ENCODE measurements at places on chromosomes 2 and 18.

- DNase-seq = no peak
Observed at GRCh38 chr2:130387804-130388203, 31.9 kb downstream of the PTPN18 start.

GRCh38 chr2:105800036-105800713 is 55.5 kb downstream of the NCK2 start:
- no peak for DNase-seq

GRCh38 chr2:134660626-134661402 is 58.0 kb downstream of the TMEM163 start:
- no peak for DNase-seq

DNA sequence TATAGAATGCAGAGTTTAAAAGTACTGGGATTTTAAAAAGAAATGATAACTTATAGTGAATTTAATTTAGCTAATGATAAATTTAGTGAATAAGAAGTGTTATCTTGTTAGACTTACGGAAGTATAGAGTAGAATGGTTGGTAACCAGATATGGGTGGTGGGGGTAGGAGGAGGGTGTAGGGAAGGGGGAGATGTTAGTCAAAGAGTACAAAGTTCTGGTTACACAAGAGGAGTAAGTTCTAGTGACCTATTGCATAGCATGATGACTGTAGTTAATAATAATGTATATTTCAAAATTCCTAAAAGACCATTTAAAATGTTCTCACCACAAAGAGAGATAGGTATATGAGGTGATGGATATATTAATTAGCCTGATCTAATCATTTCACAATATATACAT is 184.8 kb upstream of the STON1 start:
- DNase-seq = no peak

DNA sequence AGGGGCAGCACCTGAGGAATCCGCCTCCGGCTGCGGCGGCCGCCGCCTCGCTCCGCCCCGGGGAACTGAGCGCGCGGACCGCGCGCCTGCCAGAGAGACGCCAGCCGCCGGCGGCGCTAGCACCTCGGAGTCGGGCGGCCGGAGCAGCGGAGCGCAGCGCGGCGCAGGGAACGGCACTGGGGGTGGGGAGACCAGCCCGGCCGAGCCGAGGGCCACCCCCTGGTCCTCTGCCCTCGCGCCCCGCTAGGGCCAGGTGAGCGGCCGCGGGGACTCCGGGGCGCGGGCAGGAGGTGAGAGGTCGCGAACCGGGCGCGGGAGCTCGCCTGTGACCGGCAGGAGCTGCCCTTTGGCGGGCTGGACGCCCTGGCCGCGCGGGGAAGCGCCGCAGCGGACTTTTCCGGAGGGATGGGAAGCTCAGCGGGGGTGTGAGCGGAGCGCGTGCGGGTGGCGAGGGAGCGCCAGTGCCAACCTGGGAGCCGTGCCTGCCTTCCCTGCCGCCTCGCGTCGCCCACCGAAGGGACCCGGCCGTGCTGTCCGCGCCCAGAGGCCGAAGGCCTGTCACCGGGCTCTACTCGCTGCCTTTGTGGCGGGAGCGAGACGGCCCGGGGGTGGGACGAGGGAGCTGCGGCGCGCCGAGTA is at the start of gene GREB1L:
TSS of gene GREB1L (plus strand) at position 92 of the 639 bp plus-strand sequence. CDS start 141,287 bp downstream, outside the sequence.
- no peak for DNase-seq

DNA sequence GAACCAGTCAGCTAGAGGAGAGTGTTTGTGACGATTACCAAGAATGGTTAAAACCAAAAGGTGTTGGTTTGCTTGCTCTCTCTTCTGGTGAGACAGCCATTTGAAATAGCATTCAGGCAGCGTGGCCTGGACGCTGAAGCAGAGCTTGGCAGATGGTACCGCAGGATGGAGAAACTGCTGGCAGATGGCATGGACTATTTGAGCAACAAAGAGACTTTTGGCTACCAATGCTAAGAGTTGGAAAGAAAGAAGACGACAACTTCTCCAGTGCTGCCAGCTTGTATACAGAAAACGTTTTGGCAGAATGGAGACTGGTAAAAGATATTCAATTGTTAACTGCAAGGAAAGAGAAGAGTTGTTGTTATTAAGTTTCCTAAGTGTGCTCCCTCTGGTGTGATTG is 315.0 kb downstream of the PARD3B start:
- DNase-seq = no peak

DNA sequence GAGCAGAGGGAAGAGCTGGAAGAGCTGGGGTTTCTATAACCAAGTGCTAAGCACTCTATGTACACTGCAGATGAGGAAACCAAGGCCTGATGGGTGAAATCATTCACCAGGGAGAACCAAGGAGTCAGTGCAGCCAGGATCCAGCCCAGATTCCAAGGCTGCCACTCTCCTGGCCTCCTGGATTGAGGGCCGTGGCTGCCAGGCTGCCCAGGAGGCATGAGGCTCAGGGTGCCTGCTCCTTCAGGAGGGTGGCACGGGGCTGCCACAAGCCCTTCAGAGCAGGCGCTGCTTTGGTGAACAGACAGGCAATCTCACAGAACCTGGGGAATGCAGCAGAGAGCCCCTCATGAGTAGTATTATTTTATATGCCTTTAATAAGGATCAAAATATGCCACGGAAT is 293.7 kb upstream of the HDAC4 start:
- no peak for DNase-seq

DNA sequence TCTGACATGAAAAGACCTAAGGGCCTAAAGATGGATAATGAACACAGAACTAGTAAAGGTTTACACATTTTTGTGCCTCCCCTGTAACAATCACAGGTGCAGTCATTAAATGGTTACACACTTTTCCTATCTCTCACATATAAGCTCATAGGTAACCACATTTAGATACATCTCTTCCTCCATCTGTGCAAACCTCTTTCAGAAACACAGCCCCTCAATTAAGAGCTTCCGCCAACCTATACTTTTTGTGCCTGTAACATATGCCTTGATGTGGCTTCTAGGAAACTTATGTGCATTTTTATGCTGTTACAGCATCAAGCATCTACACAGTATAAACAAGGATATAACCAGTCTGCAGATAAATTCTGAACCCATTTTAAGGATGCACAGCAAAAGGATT is 643.3 kb downstream of the BCL11A start:
- no peak for DNase-seq

- DNase-seq = no peak
Observed at GRCh38 chr2:176079285-176079830, 4.4 kb downstream of the EVX2 start.

DNA sequence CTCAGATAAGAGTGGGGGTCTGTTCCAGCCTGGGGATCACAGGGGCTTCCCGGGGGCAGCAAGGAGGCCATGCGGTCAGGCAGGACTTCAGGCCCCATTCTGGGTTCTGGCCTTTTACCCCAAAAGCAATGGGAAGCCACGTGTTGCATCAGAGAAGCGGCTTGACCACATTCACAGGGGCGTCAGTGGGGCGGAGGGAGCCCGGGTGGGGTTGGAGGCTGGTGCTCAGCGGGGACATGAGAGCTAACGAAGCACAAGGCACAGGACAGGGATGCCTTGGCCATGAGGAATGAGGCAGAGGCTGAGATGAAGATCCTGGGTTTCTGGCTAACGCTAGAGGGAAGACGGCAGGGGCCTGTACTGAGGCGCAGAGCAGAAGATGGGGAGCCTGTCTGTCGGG is 6.1 kb downstream of the HJURP start:
- DNase-seq = no peak

- no peak for DNase-seq
Observed at GRCh38 chr2:173962583-173963110, 2.5 kb downstream of the SP3 start.

DNA sequence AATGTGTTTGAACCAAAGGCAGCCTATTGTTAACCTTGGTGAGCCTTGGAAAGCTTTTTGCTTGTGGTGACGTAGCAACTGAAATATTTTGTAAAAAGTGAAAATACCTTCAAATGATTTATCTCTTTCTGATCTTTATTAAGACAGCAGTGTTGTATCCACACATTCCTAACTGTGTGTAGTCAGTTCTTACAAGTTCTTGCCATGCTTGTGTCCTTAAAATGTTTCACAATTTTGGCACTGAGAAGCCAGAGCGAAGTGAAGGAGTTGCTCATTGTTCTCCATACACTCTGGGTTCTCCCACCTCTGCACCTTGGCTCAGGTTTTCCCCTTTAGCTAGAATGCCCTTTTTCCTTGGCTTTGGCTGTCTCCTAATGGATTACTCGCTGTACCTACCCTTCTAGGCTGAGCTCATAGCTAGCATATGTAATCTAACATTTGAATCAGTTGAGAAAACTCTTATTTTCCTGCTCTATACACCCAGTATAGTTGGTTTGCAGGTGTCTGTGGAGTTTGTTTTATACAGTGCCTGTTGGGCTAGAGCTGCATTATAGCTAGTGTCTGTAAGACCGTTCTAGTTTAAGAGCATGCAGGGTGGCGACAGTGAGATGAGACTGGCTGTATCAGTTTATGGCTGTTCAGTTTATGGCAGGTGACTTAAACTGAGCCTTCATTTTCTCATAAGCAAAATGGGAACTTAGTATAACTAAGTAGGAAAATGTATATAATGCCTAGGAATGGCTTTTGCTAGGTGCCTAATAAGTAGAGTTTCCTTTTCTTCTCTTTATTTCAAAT is 45.5 kb downstream of the FMNL2 start:
- DNase-seq = no peak

DNA sequence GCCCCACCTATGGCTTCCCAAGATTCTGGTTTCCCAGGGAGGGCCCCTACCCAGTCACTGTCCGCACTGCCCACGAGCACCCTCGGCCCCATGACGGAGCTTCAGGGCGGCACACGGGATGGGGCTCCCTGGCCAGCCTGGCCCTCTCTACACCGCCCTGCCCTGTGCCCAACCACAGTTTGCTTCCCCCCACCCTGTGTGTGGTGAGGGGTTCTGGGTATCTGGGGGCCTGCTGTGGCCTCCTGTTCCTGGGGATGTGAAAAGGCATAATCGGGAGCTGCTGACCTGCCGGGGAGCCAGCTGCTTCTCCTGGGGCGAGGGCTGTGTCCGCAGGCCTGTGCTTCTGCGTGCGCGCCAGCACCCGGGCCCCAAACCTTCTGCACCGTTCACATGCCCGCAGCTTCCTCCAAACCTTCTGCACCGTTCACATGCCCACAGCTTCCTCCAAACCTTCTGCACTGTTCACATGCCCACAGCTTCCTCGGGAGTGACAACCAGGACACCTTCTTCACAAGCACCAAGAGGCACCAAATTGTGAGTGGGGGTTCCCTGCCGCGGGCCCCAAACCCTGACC is 12.4 kb downstream of the ANO7 start:
- no peak for DNase-seq

GRCh38 chr18:25453556-25454269 is 101.7 kb upstream of the ZNF521 start:
- no peak for DNase-seq

GRCh38 chr18:61901323-61901986 is 8.6 kb upstream of the RNF152 start:
- no peak for DNase-seq

- DNase-seq = no peak
Observed at GRCh38 chr2:108594982-108595464, 60.8 kb downstream of the LIMS1 start.

DNA sequence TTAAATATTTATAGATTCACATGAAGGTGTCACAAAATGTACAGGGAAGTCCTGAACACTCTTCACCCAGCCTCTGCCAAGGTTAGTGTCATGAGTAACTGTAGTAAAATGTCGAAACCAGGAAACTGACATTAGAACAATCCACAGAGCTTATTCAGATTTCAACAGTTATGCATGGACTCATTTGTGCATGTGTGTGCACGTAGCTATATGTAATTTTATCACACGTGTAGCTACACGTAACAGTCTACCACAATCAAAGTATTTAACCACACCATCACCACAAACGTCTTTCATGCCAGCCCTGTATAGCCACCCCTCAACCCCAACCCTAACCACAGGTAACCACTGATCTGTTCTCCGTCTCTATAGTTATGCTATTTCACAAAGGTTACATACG is 211.7 kb upstream of the REV1 start:
- DNase-seq = no peak

DNA sequence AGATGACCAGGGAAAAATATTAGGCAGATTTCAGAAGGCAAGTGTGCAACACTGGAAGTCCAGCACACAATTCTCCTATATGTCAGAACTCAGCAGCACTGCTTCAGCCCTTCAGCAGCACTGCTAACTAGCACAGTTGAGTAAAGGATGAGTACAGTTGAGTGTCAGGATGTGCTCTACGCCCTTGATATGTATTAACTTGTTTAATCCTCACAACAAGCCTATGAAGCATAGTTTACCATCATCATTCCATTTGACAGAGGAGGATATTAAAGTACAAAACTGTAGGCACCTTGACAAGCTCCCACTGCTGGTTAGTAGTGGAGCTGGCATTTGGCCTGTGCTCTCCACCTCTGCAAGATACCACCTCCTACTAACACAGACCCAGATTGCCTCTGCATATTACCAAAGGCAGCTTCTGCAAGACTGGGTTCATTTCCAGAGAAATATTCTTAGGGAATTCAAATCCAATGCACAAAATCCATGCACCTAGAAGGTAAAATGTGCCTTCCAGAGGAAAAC is 230.8 kb downstream of the ANAPC1 start:
- DNase-seq = no peak

DNA sequence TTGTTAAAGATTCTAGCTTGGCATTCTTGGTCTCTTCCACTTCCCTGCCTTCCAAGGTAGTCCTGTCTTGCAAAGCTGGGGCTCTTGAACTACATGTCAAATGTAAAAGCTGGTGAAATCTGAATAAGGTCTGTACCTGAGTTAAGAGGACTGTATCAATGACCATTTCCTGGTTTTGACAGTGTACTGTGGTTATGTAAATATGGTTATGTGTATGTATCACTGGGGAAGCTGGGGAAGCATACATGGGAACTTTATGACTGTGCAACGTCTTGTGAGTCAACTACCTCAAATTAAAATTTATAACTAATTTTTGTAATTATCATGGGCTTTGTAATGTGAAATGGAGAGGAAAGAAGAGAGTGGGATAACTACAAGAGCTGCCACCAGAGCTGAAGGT is 81.7 kb downstream of the COL4A4 start:
- no peak for DNase-seq

DNA sequence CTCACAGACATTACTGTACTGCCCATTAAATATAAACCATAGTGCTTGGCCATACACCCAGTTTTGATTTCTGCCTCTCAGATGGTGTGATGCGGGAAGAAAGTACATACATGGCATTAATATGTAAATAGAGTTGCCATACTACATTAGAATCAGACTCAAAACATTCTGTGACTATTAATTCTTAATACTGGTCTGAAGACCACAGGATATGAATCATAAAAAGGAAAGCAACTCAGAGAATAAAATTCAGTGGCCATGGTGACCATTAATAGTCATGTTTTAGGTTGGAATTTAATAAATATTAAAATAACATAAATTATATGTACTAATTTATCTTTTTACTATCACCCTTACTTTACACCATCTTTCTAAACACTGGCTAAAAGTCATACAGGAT is 33.0 kb upstream of the WDR75 start:
- no peak for DNase-seq

GRCh38 chr2:88190808-88191721 is 20.9 kb downstream of the THNSL2 start:
- DNase-seq = no peak

GRCh38 chr2:190979906-190980629 is 33.9 kb downstream of the STAT1 start:
- no peak for DNase-seq

DNA sequence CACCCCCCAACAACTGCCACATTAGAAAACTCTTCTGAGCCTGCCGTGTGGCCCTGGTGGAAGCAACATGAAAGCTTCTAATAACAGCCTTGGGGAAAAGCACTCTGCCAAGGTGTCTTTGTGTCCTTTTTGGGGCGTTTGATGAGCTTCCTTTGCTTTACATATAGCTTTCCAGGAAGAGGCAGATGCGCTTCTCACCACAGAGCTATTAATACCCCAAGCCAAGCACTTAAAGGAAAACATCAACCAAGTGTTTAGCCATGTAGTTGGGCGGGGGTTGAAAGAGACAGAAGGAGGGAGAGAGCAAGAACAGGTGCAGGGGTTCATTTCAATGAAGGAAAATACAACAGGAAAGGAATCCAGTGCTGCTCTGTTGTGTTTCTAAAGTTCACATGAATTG is 176.1 kb downstream of the VAPA start:
- no peak for DNase-seq
